ENCODE measurements at places on chromosomes 7 and 10.
A peak's percentile ranks its signal among the peaks of the same experiment; 100 is the strongest.

DNA sequence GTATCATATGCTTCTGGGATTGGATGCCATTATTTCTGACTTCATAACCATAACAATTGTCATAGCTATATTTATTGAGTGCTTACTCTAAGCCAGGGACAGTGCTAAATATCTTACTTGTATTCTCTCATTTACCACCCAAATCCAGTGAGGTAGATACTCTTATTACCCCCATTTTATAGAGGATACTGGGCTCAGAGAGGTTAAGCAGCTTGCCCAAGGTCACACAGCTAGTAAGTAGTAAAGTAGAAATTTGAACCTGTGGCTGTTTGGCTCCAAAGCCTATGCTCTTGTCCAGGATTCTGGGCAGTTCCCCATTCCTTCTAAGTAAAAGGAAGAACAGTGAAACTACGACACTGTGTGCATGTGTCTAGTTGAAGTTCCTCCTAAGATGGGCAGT, 56.5 kb downstream of the COL13A1 start:
- no peak for DNase-seq

DNA sequence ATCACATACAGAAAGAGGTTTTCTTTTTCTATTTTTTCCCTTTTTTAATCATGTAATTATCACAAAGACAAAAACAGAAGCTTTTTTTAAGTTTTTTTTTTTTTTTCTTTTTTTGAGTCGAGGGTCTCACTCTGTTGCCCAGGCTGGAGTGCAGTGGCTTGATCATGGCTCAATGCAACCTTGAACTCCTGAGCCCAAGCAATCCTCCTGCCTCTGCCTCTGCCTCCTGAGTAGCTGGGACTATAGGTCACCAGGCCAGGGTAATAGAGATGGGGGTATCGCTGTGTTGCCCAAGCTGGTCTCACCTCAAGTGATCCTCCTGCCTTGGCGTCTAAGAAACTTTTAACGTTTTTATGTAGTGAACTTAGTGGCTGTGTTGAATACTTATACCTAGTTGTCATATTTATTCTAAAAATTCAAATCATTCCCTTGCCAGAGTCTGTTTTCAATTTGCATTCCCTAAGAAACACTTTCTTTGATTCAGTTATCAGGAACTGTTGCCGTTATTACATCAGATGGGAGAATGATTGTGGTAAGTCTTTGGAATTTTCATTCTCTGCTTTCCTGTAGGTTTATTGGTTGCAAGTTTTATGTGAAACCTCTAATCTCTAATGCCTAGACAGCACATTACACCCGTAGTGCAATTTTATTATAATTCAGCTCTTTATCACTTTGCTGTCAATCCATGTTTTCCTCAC, 1.3 kb downstream of the LSM8 start:
- DNase-seq, result no peak

DNA sequence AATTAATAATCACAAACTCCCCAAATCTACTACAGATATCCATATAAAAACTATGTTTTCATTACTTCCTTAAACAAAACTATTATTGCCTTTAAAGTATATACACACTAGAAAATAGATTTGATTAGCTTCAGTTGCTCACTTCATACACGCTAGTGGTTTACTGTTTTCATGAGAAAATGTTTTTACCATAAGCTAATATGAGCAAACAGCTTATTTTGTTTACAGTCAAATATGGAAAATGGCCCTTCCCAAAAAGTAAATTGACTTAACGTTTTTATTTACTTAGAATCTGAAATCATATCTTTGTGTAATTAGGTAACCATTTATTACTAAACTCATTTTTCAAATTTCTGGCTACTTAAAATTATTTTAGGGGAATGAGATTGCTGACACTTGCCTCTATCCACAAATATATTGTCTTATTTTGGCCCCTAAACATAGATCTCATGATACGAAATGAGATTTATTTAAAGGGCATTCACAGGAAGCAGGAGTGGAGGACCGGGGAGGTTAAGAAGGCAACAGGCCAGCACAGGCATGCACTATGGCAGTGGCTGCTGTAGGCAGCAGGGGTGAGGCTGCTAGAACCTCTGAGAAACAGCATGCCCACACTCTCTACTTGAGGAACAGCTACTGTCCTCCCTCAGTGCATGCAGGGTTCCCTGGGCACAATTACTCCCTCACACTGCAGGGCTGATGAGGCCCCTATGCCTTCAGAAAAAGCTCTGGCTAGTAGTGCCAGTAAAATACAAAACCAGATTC, 29.6 kb upstream of the SOSTDC1 start:
- no peak for DNase-seq

DNA sequence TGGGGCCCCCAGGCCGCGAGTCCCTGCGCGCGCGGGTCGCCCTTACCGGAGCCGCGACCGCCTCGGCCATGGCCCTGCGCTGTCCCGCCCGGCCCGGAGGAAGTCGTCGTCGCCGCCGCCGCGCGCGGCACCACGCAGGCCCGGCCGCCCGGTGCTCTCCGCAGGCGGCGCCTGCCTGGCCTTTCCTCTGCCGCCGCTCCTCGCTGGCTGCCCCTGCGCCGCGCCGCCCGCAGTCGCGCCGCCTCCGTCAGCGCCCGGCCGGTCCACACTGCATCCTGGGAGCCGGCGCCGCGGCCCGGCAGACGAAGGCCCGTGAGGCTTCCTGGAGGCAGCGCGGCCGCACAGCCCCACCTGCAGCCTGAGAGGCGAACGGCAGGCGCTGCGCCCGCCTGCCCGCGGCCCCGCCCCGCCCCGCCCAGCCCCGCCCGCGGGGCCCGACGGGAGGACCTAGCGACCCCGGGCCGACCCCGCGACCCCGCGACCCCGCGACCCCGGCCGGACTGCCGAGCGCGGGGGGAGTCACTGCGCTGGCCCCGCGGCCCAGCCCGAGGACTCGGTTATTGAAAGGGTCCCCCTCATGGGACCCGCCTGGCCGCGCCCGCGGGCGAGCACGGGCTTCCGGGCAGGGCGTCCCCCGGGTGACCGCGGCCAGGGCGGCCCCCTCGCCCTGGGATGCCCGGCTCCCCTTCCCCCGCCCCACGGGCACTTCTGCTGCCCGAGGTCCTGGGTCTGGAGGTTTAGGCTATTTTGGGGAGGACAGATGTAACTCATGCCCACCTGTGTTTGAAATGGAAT, at the start of gene ZNF746:
ZNF746 (minus strand) TSS at position 343 of the 795 bp plus-strand sequence; CDS start at position 70, 273 bp downstream.
- peak; percentile 54 for DNase-seq

DNA sequence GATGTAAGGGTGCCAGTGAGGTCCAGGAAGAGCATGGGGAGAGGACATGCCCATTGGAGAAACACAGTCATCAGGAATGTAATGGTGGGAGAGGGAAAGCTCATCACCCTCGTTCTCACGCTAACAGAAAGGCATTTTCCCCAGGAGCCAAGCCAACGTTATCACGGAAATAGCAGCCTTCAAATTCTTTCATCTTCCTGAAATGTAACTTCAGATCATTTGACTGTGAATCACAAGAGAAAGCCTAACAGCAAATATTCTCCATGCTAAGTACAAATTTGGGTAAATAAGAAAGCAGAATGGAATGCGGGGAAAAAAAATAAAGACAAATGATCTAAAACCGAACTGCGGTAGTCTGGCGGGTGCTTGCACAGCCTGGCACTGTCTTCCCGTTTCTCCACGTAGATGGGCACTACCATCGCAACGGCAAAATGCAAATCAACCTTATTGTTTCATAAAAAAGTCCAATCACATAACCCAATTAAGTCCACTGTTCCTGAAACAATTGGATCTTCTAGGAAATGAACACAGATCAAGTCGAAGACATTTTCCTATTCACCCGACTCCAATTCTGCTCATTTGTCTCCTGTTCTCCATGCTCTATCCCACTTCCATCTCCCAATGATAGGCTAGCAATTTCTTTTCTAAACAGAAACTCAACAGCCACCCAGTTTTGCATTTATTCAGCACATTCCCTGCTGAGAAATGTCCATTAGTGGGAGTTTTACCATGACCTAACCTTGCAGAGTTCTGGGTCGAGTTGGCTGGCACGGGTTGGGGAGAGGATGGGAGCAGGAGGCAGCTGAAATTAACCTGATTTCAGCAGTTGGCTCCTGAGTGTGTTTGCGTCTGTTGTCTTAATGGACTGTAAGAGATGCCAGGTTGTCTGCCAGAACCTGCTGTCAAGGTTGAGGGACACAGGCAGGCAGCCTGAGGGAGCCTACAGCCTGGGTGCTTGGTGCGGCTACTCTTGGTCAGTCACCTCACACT, 74.6 kb upstream of the FRMD4A start:
- no peak for DNase-seq

GRCh38 chr7:52017802-52018679, 701.4 kb upstream of the COBL start:
- no peak for DNase-seq

- DNase-seq, result no peak
Measured at GRCh38 chr10:114548662-114549061, 109.4 kb downstream of the ABLIM1 start.

DNA sequence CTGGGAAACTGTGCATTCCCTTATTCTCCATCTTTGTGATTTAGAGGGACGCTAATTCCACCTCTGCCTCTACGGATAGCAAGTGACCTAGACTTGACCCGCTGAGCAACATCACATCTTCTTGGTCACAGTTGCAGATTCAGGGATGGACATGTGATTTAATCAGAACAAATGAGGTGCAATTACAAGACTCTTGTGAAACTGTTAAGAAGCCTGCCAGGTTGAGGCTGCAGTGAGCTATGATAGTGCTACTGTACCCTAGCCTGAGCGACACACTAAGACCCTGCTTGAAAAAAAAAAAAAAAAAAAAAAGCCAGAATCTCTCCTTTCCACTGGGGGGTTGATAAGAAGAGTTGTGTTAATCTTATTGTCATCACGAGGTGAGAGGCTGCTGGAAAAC, 14.4 kb downstream of the MPLKIP start:
- DNase-seq, result no peak

GRCh38 chr7:54678763-54679489, 80.1 kb downstream of the SEC61G start:
- no peak for DNase-seq

DNA sequence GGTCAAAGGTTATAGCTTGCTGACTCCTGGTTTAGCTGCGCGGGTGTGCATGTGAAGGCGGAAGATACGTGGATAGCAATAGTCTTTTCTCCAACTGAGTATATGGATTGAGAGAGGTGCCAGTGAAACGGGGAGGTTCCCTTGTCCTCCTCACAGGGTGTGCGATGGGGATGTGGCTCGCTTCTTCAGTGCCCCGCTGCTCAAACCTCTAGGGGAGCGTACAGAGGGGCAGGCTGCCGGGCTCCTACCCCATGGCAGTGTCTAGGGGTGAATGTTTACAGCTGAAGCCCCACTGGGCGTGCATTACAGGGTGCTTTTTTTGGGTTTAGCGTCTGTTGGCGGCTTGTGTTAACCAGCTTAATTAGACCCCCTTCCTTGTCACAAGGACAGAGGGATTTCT, 438.5 kb downstream of the CCSER2 start:
- DNase-seq, result no peak

- DNase-seq, result no peak
Measured at GRCh38 chr7:69335331-69335730, 262.9 kb upstream of the AUTS2 start.

DNA sequence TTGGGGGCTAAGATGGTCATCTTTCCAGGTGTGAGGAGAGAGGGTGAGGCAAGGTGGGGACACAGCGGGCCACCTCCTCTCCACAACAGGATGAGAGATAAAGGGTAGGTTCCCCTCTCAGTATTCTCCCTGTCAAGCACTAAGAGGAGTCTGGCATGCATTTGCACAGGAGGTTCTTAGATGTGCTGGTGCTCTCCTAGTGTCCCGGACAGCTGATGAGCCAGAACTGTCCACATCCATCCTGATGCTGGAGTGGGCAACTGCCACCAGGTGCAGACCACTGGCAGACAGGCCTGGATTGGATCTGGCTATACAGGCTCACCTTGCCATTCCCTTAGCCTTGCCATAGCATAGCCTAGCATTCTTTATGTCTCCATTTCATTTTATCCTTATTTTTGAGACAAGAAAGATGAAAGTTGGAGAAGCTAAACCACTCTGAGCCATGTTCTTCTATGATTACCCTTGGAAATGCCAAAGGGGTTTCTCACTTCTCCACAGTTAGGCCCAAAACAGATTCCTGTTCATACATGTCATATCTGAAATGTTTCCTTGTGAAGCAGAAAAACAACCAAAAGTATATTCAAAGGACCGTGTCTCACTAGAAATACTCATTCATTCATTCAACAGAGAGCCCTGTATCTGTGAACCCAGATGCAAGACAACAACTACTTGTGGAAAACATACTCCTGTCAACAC, 48.8 kb upstream of the ANTXRL start:
- no peak for DNase-seq

- DNase-seq, result no peak
Measured at GRCh38 chr10:33302208-33302829, 32.1 kb downstream of the NRP1 start.
